ENCODE measurements at places on chromosomes 1 and 21. TPM values are rescaled to one million over a fixed set of nuclear protein-coding genes. Genes with fewer than 3 reads are reported as not detected.

DNA sequence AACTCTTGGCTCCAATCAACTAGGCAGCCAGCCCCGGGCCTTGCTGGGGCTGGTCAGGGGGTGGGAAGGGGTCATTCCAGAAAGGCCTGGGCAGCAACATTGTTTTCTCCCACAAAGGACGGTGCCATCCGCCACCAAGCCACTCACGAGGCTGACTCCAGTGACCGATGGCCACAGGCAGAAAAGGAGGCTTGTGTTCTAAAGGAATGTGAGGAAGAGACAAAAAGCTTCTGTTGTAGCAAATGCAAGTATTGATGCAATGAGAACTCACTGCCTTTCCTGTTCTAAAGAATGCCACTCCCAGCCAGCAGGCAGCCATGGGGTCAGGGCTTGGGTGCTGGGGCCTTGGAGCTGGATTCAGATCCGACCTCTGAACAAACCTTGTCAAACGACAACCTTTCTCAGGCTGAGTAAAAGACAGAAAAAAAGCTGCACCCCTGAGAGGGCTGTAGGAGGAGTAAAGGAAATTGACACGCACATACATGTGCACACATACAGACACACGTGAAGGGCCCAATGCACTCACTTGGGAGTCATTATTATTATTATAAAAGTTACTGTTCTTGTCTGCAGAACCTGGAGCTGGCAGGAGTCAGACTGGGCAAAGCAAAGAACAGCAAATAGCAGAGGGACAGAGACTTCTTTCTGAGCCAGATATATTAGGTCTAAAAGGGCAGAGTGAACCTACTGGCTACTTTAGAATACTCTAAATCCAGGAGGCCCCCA, 13.9 kb upstream of the PRMT2 start:
- DNase-seq: no peak

- no peak for DNase-seq
Observed at GRCh38 chr1:22628698-22629444, 7.6 kb upstream of the C1QA start.

DNA sequence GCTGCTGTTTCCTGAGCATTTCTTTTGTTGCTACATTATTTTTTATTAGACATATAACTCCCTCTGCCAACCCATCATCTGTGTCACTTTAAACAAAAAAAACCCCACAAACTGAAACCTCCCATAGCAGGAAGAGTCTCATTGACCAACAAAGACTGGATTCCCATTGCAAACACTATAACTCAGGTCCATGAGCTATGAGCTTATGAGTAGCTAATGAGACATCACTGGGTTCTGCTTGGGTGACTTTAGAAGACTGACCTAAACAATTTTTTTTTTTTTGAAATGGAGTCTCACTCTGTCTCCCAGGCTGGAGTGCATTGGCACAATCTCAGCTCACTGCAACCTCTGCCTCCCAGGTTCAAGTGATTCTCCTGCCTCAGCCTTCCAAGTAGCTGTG, 212.8 kb downstream of the LTN1 start:
- DNase-seq: no peak

Gene ZNF683
- total RNA-seq: not detected

GRCh38 chr21:35521293-35521692, 472.2 kb upstream of the RUNX1 start:
- no peak for DNase-seq

Gene CLEC20A
- not detected for total RNA-seq

Gene B3GALT6
- total RNA-seq: 35.8 TPM

Gene PLA2G5
- not detected for total RNA-seq

GRCh38 chr1:212351588-212352362, 62.9 kb downstream of the PACC1 start:
- no peak for DNase-seq

Gene ATAD3B
- total RNA-seq: 68.0 TPM

Gene GPR157
- total RNA-seq: 7.7 TPM

Gene SETD4
- total RNA-seq: 21.4 TPM
